NCI-H2107 (cell line): ENCODE measurements at places on chromosomes 1 and 21.

DNA sequence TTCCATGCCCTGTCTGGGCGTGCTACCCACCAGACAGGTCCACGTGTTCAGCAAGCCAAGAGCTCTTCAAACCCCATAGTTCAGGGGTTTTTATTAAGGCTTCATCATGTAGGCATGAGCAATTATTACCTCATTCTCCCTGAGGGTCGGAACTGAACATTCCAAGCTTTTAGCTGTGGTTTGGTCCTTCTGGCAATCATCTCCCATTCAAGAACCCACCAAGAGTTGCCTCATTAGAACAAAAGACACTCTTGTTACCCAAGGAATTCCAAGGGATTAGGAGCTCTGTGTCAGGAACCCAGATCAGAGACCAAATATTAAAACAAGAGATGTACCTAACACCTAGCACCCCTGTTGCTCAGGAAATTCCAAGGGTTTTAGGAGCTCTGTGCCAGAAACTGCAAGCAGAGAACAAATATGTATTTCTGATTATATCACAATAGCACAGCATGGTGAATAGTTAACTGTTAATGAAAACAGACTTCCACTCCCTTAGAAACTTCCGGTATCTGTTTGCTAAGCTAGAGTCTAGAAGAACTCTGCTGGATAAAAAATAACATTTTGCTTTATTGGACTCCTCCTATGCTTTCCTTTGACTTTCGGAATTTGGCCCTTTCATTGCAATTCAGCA lies 201.2 kb upstream of the L1TD1 start:
- no peak for DNase-seq

GRCh38 chr1:28160782-28161266 lies 15.7 kb downstream of the PTAFR start:
- DNase-seq = no peak

DNA sequence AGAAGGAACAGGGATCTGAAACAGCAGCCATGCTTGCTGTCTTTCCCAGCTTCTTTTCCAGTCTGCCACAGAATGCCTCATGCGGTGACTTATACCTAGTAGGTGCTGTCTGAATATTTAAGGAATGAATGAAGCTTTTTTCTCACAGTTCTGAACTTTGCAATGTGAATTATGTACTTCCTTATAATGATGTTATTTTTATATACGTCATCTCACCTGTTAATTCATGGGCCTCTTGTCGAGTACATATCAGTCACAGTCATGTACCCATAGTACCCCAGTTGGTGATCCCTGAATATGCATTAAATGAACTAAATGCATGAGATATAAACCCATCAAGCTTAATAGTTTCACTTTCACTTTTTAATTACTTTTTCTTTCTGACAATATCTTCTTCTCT lies 132.7 kb downstream of the NTNG1 start:
- no peak for DNase-seq

GRCh38 chr1:64549464-64550239 lies 79.7 kb downstream of the CACHD1 start:
- DNase-seq = no peak

- no peak for DNase-seq
Observed at GRCh38 chr1:162757476-162757875, 33.0 kb upstream of the HSD17B7 start.

DNA sequence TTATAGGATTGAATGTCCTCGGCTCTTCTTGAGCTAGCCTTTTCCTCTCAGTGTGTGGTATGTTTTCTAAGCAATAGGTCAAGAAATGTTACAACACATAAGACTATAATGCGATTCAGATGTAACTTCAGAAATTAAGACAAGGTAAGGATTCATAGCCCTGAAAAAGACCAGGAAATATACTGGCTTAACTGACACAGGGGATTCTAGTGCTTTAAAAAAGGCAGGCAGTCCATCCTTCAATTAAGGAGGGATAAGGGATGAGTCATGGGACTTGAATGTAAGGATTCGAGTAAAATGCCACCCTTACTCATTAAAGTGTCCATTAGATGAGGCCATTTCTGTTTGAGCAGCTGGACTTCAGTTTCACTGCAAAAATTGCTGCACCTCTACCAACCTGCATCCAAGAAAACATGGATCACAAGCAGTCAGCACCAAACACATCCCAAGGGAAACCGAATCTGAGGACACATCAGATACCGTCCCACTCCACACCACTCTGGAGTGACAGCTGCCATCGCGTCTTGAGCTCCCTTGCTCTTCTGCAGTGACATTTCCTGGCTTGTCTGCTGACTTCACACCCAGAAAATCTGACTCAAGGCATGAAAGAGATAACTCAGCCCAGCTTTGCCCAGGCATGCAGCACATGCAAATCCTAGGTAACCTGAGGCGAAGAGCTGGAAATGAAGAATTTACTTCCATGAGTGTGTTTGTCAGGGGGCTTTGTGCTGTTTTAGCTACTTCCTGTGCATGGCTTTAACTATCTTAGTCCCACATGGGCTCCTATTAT lies 37.8 kb downstream of the NGF start:
- no peak for DNase-seq

DNA sequence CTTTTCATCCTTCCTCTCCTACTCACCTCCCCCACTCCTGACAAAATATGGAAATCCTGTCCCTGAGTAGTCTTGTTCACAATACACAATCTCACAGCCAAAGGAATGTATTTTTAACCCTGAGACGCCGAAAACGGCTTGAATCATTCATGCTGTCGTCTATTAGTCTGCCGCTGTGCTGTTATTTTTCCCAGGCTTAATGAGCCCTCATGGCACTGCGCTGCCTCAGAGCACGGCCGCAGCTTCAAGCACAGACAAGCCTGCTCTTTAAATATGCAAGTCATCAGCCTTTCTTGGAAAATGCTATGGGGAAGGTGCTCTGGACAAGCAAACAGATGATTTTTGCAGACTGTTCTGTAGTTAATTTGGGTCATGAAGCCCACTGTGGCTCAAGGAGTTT lies 302.7 kb downstream of the DISC1 start:
- DNase-seq = no peak

DNA sequence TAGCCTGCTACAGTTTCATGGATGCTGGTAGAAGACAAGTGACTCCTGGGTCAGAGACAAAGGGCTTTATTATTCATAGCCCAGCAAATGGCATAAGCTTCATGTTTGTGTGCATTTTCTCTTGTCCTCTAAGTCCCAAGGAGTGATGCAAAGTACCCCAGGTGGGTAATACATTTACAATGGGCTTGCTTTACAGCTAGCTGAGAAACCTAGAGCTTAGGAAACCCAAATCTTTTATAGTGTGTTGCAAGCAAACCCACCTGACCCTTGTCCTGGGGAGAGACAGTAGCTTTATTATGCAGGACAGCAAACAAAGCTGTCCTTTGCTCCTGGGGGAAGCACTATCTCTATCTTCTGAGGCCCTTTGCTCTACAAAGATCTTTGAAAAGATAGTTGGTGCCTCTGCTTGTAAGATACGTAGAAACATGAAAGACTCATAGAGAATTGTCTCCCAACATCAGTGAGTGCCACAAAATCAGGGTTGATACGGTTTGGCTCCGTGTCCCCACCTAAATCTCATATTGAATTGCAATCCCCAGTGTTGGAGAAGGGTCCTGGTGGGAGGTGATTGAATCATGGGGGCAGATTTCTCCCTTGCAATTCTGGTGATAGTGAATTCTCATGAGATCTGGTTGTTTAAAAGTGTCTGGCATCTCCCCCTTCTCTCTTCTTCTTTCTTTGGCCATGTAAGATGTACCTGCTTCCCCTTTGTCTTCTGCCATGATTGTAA lies 315.8 kb upstream of the USP24 start:
- DNase-seq = no peak

DNA sequence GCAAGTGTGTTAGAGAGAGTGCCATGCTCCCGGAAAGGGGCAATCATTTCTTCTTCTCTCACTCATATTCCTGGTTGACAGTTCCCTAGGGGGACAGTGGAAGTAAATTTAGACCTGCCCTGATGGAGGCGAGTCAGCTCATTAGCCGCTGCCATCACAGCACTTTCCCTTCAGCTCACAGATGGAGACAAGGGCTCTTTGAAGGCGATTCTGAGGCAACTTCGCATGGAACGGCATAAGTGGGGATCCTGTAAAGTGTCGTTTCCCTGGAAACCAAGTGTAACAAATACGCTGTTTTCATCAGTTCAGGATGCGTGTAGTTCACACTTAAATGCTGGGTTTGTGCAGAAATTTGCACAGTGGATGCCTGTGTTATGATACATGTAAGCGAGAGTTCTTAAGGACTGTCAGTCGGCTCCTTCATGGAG lies 114.5 kb upstream of the TMPRSS15 start:
- DNase-seq = no peak
